Activated T-helper 1 cell treated with anti-CD3 and anti-CD28 coated beads, Interleukin-12 subunit alpha, Interleukin-12 subunit beta, Interleukin-2, Interleukin-4 antibody, amounts not matched to agents 30 ng/mL and 10 ng/mL and 1 ng/mL, durations not matched to agents 14 hours and 24 hours and 36 hours (primary cell): ENCODE measurements at places on chromosomes 6 and 20. TPM values are rescaled to one million over a fixed set of nuclear protein-coding genes. Genes with fewer than 3 reads are reported as not detected.

The SLC17A9 gene
- 7.6 and 8.6 TPM in 2 replicates for total RNA-seq

The SAMD3 gene
- total RNA-seq: 3.1 and 4.6 TPM in 2 replicates

The BPIFA3 gene
- not detected in 2 replicates for total RNA-seq

The RIPK1 gene
- 17.1 and 19.4 TPM in 2 replicates for total RNA-seq

The DUSP15 gene
- not detected in 2 replicates for total RNA-seq

The CST3 gene
- 0.31 and 0.61 TPM in 2 replicates for total RNA-seq

The MAFB gene
- 2.0 and 2.3 TPM in 2 replicates for total RNA-seq

The NKX2-4 gene
- not detected in 2 replicates for total RNA-seq

The MMS22L gene
- total RNA-seq: 49.7 and 57.1 TPM in 2 replicates

The CYB5R4 gene
- 24.5 and 25.3 TPM in 2 replicates for total RNA-seq

The ANKRD66 gene
- not detected in 2 replicates for total RNA-seq

The ZFAND3 gene
- 36.9 and 44.1 TPM in 2 replicates for total RNA-seq

The CAP2 gene
- not detected in 2 replicates for total RNA-seq

The SLC22A16 gene
- total RNA-seq: not detected in 2 replicates

The GABRR1 gene
- not detected in 2 replicates for total RNA-seq

The SLC25A27 gene
- total RNA-seq: not detected in 2 replicates

The FRS3 gene
- 5.2 and 5.3 TPM in 2 replicates for total RNA-seq

The CLIC5 gene
- total RNA-seq: 1.3 and 1.5 TPM in 2 replicates

The ZBP1 gene
- total RNA-seq: 0.15 and 0.41 TPM in 2 replicates

The TSBP1 gene
- total RNA-seq: not detected in 2 replicates

The LCA5 gene
- 0.08 and 0.17 TPM in 2 replicates for total RNA-seq
